Dermis microvascular lymphatic vessel endothelial cell (primary cell): ENCODE measurements at places on chromosomes 11 and 22. TPM values are rescaled to one million over a fixed set of nuclear protein-coding genes. Genes with fewer than 3 reads are reported as not detected.

DNA sequence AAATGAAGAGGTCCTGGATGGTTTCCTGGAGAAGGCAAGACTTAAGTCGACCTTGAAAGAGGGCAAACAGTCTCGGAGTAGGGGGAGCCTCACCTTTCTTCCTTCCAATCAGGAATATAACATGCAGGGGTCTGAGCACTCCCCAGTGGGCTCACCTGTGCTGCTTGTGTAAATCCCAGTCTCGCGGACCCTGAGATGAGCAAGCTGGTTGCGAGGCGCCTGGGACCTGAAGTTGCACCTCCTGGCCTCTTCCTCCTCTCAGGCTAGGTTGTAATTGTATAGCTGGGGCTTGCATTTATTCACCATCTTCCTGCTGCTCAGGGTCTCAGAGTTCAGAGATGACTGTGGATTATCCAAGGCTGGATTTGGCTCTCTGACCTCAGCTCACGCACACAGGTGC lies 7.5 kb upstream of the WBP2NL start:
- DNase-seq: no peak

The RABL2B gene
- total RNA-seq: 3.1 and 5.8 TPM in 2 replicates

GRCh38 chr22:44995105-44995514 lies 14.7 kb downstream of the PHF21B start:
- no peak for DNase-seq

DNA sequence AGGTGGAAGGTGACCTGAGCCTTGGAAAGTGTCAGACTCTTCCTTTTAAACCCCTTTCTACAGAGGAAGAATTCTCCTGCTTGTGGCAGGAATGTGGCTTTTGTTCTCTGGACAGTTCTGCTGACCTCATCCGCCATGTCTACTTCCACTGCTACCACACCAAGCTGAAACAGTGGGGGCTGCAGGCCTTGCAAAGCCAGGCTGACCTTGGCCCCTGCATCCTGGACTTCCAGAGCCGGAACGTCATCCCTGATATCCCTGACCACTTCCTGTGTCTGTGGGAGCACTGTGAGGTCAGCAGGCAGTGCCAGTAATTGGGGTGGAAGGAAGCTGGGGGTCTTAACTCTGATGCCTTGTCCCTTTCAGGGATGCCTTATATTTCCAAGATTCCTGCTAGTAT lies 9.3 kb downstream of the HINFP start:
- peak; percentile 16 for DNase-seq

The PMM1 gene
- 2.2 and 3.2 TPM in 2 replicates for total RNA-seq

DNA sequence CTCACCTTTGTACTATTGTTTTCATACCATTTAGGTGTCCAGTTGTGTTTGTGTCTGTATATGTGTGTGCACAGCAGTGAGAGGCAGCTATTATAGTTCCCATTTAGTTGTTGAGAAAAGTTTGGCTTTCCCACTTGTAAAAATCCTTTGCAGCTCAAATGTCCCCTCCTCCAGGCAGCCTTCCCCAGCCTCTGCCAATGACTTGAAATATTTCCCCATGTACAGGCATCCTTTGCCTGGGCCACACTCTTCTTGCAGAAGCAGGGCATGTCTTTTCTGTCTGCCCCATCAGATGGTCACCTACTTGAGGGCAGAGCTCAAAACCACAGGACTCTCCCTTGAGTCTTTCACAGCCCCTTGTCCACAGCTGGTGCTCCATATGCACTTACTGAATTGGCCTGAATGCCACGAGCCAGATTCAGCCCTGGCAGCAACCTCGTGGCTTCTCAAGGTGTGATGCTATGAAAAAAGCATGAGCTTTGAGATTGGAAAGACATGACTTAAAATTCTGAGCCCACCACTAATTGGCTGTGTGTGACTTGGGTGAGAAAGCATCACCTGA lies 39.3 kb downstream of the MYEOV start:
- DNase-seq: no peak

GRCh38 chr11:1354125-1354938 lies 35.4 kb upstream of the BRSK2 start:
- DNase-seq: no peak

DNA sequence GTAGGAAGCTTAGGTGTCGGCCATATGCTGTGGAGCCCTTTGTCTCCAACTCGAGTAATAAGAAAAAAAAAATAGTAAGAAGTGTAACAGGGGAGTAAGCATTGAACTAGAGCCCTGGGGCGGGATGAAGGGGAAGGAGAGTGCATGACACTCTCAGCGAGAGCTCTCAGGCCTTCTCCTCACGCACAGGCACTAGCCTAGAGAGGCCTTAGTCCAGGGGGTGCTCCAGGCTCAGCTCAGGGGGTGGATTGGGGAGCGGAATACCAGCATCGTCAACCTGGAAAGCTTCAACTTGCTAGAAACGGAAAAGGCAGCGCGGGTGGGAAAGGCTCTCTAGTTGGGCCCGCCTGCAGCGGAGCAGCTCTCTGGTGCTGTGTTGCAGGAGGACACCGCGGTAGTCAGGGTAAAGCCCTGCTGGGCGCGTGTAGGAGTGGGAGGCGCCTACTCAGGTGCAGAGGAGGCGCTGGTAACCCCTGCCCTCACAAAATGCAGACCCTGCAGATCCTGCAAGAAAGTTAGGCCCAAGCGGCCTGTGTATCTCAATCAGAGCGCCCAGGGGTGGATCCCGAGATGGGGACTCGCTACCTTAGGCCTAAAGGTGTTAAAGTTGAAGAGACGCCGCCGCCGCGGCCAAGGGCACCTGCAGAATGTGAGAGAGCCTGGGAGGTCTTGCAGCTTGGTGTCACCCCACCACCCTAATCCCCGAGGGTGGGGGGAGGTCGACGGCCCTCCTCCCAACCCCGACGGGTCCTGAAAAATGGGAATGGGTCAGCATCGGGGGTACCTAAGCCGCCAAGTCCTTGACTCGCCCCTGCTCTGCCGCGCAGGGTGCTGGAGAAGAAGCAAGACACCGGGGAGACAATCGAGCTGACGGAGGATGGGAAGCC lies 2.8 kb downstream of the SLC17A6 start:
- no peak for DNase-seq

DNA sequence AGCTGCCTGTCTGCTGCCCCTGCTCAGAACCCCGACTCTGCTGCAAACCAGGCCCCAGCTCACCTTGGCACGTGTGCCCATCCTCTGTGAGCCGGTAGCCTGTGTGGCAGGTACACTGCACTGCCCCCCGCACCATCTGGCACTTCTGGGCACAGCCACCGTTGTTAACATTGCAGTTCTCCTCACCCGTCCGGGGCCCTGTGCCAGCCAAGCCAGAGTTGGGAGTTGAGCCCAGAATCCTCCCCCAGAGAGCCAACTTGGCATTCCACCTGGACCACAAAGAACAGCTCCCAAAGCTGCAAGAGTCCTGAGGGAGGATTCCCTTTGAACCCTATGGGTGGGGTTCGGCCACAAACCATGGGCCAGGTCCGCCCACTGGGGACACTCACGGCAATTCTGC lies 22.5 kb downstream of the LRP4 start:
- DNase-seq: no peak

DNA sequence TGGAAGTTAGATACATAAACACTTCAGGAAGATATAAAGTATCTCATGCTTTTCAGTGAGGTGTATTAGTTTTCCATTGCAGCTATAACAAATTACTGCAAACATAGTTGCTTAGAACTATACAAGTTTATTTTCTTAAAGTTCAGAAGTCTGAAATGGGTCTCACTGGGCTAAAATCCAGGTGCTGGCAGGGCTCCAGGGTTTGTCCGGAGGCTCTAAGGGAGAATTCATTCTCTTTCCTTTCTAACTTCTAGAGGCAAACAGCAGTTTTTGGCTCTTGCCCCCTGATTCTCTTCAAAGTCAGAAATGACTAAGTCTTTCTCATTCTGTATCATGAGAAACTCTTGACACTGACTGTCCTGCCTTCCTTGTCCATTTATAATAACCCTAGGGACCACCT lies 138.8 kb downstream of the AASDHPPT start:
- no peak for DNase-seq

- peak; percentile 79 for DNase-seq
Measured at GRCh38 chr22:20524004-20524481, 16.6 kb downstream of the MED15 start.

GRCh38 chr11:73469401-73469800 lies 93.2 kb downstream of the RELT start:
- DNase-seq: peak; percentile 84

The OR5B21 gene
- total RNA-seq: not detected in 2 replicates

The LRRC75B gene
- total RNA-seq: 2.6 and 4.6 TPM in 2 replicates

DNA sequence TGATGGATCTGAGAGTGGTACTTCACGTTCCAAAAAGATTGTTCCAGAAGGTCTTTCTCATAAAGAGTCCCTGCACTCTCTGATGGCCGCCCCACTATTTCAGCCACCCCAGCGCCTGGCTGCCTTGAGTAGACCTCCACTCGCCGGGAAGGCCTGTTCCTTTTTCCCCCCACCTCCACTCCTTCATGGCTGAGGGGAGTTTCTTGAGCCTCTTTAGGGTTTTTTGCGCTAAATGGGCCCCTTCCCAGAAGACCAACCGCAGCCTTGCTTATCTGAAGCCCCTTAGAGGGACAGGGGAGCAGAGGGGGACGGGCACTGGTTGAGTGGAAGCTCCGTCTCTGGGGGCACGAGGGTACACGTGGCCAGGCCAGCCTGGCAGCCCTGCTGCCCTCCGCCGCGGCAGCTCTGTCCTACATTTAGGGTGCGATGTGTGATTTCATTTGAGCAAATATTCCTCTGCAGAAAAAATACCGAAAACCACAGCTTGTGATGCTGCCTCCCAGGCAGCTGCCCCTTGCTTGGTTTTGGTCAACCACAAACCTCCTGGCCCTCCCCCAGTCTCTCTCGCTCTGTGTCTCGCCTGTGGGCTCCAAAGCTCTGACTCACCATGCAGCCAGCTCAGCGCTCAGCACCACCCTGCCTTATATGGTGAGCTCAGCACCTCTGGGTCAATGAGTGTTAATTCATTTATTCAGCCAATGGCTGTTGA lies 88.7 kb downstream of the TP53I11 start:
- DNase-seq: peak; percentile 50

The TMEM9B gene
- 26.3 and 30.6 TPM in 2 replicates for total RNA-seq

- DNase-seq: no peak
Measured at GRCh38 chr11:65102142-65103095, 6.4 kb downstream of the VPS51 start.

DNA sequence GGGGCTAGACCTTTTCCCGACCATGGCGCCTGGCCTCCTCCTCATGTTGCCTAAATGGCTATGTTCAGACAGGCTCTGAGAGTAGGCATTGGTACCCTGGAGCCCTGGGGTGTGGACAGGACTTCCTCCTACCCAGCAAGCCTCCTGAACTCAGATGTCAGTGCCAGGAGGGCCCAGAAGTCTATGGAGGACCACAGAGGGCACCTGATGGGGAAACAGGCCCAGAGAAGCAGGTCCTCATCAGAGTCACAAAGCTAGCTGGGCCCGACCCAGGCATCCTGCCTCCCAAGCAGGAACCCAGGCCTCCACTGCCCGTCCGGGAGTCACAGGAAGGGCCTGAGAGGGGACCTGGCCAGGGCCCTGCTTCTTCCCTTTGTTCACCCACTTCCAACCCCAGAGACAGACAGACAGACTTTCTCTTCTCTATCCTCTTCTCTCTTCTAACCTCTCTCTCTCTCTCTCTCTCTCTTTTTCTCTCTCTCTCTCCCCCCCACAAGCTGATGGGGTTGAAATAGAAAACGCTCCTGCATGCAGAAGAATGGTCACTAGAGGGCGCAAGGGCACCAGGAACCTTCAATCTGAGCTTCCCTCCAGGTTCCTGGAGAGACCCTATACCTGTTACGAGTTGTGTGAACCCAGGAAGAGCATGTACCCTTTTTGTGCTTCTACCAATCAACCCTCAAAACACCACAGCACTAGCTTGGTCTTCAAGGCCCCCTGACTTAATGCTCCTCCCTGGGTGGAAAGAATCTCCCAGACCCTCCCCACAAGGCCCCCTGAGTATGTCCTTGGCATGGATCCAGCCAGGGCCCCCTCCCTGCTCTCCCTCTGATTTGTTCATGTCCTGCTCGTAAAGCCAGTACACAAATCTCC lies 27.1 kb downstream of the ARAP1 start:
- peak; percentile 84 for DNase-seq

DNA sequence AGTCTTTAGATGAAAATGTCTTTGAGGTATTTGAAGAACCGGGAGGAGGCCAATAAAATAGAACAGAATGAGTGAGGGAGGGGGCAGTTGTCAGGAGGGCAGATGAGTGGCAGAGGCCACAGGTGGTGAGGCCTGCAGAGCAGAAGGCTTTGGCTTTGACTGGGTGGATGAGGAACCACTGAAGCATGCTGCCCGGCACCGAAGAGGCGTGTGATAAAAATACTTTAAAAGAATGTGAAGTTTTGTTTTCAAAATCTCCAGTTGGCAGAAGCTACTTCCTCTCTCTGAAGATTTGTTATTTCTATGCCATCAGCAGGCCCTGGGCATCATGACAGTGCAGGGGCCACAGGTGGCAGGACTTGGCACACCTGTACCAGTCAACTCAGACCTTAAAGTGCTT lies 6.3 kb downstream of the MS4A12 start:
- no peak for DNase-seq

- no peak for DNase-seq
Measured at GRCh38 chr11:45104006-45104789, 42.2 kb upstream of the PRDM11 start.

DNA sequence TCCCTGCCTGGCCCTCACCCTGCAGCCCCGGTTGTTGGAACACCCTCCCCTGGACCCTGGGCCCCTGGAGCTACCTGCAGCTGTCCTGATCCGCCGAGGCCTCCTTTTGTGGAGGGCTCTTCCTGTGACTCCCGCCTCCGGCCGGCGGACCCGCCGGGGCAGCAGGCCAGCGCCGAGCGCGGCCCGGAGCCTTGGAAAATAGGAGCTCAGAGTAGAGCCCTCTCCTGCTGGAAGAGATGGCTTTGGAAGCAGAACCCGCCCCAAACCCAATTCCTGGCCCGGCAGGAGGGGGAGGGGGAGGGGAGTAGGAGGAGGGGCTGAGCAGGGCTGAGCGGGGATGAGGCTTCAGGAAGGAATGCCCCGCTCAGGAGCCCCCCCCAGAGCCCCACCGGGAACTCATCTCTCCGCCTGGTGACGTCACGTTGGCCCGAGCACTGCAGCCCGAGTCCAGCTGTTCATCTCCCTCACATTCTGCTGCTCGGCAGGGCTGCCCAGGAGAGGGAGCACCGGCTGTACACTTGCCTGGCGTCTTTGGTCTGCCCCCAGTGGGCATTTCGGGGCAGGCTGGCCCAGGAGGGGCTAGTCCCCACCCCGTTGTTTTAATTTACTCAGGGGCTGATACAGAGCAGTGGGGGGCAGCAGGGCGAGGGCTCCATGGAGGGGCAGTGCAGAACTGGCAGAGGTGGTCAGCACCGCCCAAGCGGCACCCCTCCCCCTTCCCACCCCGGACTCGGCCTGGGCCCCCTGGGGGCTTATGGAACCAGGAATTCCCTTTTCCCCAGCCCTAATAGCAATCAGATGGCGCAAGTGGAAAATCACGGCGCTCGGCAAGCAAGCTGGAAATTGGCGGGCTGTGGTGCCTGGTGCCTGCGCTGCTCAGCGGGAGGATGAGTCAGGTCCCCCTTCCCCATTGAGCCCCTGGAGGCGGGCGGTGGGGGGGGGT lies at the start of gene MRGPRF:
MRGPRF (minus strand) TSS at position 238 of the 943 bp plus-strand sequence. CDS start 3,345 bp downstream, outside the sequence.
- DNase-seq: no peak
